ENCODE measurements at places on chromosomes 16 and 17.

DNA sequence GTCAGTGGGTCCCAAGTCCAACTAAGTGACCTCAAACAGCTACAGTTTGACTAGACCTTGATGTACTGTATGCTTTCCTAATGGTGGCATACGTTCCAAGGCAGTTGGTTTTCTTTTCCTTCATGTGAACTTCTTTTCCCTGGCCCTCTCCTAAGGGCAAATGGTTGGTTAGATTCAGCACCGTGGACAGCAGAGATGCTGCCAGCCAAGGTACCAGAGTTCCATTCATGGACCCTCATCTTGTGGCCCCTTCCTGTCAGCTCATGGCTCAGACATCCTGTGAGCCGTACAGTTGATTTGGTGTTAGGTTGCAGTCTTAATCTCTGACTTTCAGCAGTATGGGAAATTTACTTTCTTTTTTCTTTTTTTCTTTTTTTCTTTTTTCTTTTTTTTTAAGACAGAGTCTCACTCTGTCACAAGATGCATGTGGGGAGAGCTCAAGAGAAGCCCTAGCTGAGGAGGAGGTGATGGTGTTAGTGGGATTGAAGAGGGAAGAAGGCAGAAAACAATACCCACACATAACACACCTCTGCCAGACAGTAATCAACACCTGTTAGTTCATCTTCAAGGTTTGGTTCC, 122.4 kb downstream of the USP31 start:
- DNase-seq: peak; percentile 15

DNA sequence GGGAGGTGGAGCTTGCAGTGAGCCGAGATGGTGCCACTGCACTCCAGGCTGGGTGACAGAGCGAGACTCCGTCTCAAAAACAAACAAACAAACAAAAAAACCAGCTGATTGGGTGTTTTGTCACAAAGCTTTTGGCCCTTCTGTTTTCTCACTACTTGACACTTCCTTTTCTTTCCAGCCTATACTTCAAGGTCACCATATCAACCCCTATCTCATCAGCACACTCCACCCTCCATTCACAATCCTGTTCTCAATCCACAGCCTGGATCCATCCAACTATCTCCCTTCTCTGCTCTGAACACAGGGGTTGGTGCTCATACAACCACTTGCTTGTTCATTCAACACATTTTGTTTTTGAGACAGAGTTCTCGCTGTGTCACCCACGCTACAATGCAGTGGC, 6.6 kb upstream of the MED11 start:
- no peak for DNase-seq

DNA sequence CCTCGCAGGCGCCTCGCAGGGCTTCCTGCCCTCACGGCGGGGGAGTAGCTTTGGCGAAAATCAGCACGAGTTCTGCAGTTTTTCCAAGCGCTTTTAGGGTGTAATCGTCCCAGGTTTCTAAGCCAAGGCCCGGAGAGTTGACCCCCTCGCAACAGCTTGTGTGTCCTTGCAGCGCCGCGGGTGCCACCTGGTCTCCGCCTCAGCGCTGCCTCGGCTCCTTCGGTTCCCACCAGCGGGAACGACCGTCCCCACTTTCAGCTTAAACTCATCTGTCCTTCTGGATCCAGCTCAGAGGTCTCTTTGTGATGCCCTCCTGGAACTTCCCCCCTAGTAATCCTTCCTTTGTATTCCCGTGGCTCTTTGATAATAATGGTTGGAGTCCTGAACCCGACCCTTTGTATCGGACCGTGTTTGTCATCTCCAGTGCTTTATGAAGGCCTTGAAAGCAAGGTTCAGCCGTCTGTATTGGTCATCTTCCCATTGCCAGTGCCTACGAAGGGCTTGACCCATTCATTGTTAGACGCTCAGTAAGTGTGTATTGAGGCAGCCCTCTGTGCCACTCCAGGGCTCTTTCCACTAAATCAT, 858 bp upstream of the SMARCE1 start:
- no peak for DNase-seq

DNA sequence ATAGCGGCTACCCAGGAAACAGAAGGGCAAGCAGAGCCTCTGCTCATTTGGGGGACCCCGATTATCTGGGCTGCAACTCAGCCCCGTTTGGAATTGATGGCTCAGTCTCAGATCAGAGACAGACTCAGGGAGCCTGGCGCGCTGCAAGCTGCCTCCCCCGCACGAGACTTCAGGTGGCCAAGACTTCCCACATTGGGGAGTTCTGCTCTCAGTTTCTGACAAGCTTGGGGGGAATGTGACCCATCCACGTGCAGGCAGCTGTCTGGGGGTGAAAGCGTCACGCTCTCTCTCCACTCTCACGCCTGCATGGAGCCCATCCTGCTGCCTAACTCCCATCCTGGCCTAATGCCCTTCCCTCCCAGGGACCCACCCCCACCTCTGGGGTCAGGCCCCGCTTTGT, 157.6 kb upstream of the GSE1 start:
- DNase-seq: no peak

DNA sequence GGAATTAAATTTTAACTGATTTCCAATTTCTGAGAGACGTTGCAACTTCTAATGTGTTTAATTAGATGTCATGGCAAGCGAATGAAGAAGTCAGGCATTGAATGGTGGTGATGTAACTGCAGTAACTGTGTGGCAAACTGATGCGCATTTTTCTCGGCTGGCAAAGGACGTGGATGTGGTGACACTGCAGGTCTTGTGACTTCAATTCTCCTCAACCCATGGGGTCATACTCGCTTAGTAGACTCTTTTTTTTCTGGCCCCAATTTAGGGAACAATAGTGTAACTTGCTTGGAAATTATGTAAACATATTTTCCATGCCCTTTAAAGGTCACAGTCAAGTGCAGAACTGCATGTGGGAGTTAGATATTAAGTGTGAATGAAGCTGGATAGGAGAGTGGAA, 1.9 kb upstream of the FAM20A start:
- DNase-seq: no peak

GRCh38 chr17:35185849-35186248, 8.3 kb downstream of the SLC35G3 start:
- no peak for DNase-seq

GRCh38 chr16:49876716-49877129, 20.8 kb upstream of the ZNF423 start:
- DNase-seq: peak; percentile 76

GRCh38 chr16:22670551-22671041, 143.4 kb upstream of the HS3ST2 start:
- no peak for DNase-seq
